SW 1271 (cell line): ENCODE measurements at places on chromosomes 11 and 22.

- no peak for DNase-seq
These were observed 999 bp downstream of the TSKU start for GRCh38 chr11:76783896-76784813.

DNA sequence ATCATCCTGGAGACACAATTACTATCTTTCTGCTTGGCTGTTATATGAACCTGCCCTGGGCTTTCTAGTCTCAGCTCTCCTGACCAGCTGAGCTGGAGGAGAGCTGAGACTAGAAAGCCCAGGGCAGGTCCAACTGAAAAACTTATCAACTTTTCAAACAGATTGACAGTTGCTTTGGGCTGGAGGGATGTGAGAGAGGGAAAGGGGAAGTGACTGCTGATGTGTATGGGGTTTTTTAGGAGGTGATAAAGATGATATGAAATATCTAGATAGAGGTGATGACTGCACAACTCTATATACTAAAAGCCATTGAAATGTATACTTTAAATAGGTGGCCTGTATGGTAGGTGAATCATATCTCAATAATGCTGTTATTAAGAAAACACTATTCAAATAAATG, 60.2 kb upstream of the CHRM4 start:
- DNase-seq, result no peak

- DNase-seq, result no peak
These were observed 2.9 kb upstream of the PNPLA2 start for GRCh38 chr11:815675-816432.

- DNase-seq, result no peak
These were observed 9.4 kb upstream of the IGSF9B start for GRCh38 chr11:133966172-133966651.

GRCh38 chr11:121740902-121741301, 288.1 kb upstream of the SORL1-AS1 start:
- DNase-seq, result no peak

- DNase-seq, result no peak
These were observed 38.6 kb upstream of the SC5D start for GRCh38 chr11:121253951-121254350.

- no peak for DNase-seq
These were observed 3.2 kb downstream of the C11orf54 start for GRCh38 chr11:93744669-93745004.

DNA sequence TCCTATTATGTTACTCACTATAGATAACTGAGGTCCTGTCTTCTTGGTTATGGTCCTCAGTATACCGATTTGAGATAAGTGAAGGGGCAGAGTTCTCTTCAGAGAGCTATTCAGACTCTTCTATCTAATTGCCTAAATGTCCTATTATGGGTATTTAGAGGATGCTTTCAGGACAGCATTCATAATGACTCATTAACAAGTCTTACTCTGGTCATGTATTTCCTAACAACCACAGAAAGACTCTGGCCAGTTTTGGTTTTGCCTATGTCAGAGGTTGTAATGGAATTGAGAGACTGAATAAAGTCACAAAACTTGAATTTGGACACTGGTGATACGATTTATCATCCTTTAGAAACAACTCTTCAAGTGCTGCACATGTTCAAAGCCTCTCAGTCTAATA, 1233.0 kb downstream of the JRKL start:
- no peak for DNase-seq

GRCh38 chr11:74681686-74682651, 49.3 kb downstream of the CHRDL2 start:
- no peak for DNase-seq

- no peak for DNase-seq
These were observed 21.5 kb downstream of the RIBC2 start for GRCh38 chr22:45434981-45435380.

DNA sequence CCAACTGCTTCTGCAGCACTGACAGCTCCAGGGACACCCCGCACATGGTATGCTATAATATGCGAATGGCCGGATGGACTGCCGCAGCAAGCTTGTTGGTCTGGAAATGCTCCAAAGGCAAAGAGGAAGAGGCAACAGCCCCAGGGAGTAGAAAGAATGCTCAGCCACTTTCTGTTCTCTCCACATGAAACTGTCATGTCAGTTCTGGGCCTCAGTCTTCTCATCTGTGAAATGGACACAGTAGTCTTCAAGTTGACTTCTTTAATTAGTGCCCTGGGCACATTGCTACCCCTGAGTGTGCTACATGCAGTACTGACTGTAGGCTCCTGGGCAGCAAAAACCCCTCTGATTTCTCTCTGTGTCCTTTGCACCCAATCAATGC, 19.9 kb downstream of the IL10RA start:
- no peak for DNase-seq

DNA sequence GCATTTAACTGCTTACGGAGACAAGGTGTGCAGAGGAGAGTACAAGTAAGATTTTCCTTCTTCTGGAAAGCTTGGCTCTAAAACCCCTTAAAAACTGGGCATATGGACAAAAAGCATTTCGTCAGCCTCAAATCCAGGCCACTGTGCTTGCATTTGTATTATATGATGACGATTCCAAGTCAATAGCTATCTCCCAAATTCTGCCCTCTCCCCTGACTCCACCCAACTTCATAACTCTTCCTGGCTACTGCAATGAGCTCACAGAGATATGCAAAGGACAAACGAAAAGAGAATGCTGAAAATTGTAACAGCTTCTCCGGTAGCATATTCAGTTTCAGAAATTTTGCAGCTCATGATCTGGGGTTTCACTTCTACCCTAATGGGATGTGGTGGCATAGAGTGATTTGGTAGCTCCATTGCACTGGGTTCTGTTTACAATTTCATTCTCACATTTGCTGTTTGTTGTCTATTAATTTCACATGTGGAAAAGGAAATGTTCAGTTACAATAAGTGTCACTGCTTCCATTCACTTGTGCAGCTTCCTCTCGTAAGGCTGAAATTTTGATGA, 45.6 kb upstream of the CHRM4 start:
- no peak for DNase-seq

DNA sequence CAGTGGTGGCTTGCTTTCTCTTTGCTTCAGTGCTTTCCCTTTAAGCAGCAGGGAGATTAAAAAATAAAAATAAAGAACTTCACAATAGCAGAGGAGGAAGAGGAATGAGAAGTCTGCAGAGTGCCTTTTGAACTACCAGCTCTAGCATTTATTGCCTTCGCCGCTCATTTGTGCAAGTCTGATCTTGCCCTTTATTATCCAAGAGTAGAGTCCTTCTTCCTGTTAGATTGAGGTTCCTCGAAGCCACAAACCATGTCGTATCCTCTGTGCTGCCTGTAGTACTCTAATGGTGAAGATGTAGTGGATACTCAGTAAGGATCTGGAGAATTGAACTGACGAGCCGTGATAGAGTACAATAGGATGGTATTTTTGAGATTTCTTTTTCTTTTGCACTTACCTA, 101.2 kb upstream of the RAG2 start:
- DNase-seq, result no peak

GRCh38 chr11:79508461-79508860, 67.6 kb upstream of the TENM4 start:
- no peak for DNase-seq

- no peak for DNase-seq
These were observed 8.0 kb upstream of the CTSD start for GRCh38 chr11:1771700-1772099.

- no peak for DNase-seq
These were observed 23.8 kb downstream of the LRRC10B start for GRCh38 chr11:61532134-61533038.

- no peak for DNase-seq
These were observed 96.1 kb upstream of the THY1 start for GRCh38 chr11:119518746-119519730.

- DNase-seq, result no peak
These were observed 1.5 kb upstream of the SOX10 start for GRCh38 chr22:37985751-37986281.
